Mesendoderm (in vitro differentiated cells): ENCODE measurements at places on chromosomes 7 and 10.

- no peak for DNase-seq
- H3K27me3 ChIP-seq, result no peaks in the 10 kb centered on the region
- H3K27ac ChIP-seq, result no peak overlapping the region
Measured at GRCh38 chr7:79227044-79227443, 226.4 kb downstream of the MAGI2 start.

GRCh38 chr10:103551619-103552602 is 58.4 kb downstream of the NEURL1 start:
- H3K36me3 ChIP-seq, result no peaks in the 10 kb centered on the region
- no peak for DNase-seq
- H3K27me3 ChIP-seq, result peaks cover 2% of the 10 kb centered on the region
- no peak overlapping the region for H3K27ac ChIP-seq

DNA sequence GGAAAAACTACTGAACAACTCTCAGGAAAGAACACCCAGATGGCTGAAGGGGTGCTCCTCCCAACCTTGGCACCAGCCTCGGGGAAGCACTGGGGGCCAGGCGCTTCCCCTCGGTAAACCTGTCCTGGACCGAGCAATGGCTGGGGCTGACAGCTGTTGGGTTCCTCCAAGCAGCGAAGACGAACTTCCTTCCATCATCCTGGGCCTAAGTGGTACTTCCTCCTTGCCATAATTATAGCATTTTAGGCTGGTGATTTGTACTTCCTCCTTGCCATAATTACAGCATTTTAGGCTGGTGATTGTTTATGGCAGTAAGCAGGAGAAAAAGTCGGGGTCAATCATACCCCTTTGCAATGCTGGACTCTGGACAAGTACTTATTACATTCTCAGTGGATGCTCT is 69.3 kb downstream of the MYOF start:
- no peak overlapping the region for H3K4me3 ChIP-seq
- no peak overlapping the region for H3K27ac ChIP-seq
- no peaks in the 10 kb centered on the region for H3K36me3 ChIP-seq

DNA sequence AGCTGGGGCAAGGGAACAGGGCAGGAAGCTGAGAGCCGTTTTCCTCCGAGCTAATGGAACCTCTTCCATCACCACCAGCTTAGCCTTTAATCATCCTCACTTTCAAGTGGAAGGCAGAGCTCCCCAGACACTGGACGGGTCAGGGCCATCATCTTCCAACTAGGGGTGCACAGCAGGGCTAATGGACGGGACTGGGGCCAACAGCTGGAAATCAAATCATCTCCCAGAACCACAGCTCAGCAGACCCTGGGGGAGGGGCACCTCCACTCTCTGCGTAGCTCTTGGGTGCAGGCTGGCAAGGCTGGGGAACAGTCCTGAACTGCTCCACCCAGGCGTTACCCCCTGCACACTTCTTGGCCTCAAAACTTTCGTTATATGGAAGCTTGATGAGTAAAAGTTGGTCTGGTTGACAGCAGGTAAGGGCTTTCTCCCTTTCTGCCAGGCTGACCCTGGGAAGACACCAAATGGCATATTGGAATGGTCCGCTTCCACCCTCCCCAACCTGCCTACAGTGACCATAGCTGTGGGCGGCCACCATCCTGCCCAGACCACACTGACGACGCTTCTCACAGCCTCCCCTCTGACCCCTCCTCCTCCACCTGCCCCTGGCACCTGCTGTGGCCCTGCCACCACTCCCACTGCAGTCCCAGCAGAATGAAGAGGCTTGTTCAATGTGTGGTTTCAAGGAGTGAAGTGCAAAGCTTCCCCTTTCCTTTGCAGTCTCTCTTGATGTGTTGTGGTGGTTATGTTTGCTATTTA is 51.7 kb upstream of the RET start:
- H3K4me3 ChIP-seq, result no peak overlapping the region
- H3K27me3 ChIP-seq, result no peaks in the 10 kb centered on the region
- H3K27ac ChIP-seq, result no peak overlapping the region
- H3K4me1 ChIP-seq, result peaks cover 10% of the 10 kb centered on the region
- DNase-seq, result no peak

- no peaks in the 10 kb centered on the region for H3K36me3 ChIP-seq
- no peak for DNase-seq
- H3K4me3 ChIP-seq, result no peak overlapping the region
- H3K27ac ChIP-seq, result no peak overlapping the region
- no peaks in the 10 kb centered on the region for H3K27me3 ChIP-seq
Measured at GRCh38 chr7:127738859-127739258, 86.9 kb downstream of the SND1 start.

DNA sequence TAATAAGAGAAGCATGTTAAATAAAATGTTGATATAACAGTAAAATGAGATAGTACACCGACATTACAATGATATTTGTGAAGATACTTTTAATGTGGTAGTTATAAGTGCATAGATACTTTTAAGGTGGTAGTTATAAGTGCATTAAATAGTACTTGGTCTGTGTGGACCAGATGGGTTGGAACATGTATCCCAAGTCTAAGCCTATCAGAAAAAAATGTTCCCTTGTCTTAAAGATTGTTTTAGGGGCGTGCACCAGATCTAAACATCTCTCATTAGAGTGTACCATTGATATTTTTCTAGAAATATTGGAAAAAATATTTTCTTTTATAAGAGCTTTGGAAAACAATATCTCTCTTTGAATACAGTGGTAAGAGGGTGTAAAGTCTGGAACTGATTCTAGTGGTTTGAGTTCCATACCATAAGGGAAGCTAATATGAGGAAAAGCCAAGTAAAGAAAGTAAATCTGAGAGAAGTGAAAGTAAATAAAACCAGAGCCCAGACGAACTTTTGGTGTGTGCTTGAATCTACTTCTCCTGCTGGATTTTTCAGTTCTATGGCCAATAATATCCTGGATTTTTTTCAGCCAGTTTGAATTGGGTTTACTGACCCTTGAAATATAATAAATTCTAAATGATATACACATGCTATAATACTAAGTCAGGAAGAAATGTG is 175.3 kb downstream of the MBL2 start:
- no peaks in the 10 kb centered on the region for H3K36me3 ChIP-seq
- no peak for DNase-seq
- no peaks in the 10 kb centered on the region for H3K27me3 ChIP-seq
- no peak overlapping the region for H3K27ac ChIP-seq
- H3K4me1 ChIP-seq, result no peaks in the 10 kb centered on the region

GRCh38 chr10:76558586-76558985 is 1079.0 kb downstream of the KCNMA1 start:
- no peak for DNase-seq
- H3K4me1 ChIP-seq, result no peaks in the 10 kb centered on the region
- H3K4me3 ChIP-seq, result no peak overlapping the region
- no peaks in the 10 kb centered on the region for H3K36me3 ChIP-seq
- H3K27ac ChIP-seq, result no peak overlapping the region

GRCh38 chr7:150945853-150946420 is 32.2 kb downstream of the KCNH2 start:
- DNase-seq, result peak; percentile 28
- H3K27ac ChIP-seq, result no peak overlapping the region
- H3K4me1 ChIP-seq, result peaks cover 13% of the 10 kb centered on the region
- no peak overlapping the region for H3K4me3 ChIP-seq
- H3K36me3 ChIP-seq, result no peaks in the 10 kb centered on the region
- no peaks in the 10 kb centered on the region for H3K27me3 ChIP-seq

DNA sequence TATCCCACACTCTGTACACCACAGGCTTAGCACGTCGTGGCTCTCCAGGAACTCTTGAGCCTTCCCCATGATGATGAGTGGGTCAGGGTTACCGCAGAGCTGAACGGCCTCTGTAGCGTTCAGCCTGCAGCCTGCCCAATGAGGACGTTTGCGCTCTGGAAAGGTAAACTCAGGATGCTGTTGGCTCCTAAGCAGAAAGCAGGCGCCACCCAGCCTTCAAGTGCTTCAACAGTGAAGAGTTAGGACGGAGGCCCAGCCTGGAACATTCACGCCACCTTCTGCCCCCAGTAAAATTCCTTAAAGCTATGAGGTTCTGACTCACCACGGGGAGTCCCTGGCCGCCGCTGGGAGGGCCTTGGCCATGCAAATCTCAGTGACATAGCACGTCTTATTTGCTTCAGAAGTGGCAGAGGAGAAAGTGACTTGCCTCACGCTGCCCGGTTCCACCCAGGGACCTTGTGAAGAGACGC is 161.5 kb upstream of the SH2B2 start:
- peak; percentile 94 for DNase-seq
- no peaks in the 10 kb centered on the region for H3K27me3 ChIP-seq
- H3K27ac ChIP-seq, result peak overlapping the region; percentile 7

GRCh38 chr10:70693619-70694335 is 21.5 kb downstream of the ADAMTS14 start:
- DNase-seq, result no peak
- H3K4me1 ChIP-seq, result no peaks in the 10 kb centered on the region
- H3K36me3 ChIP-seq, result no peaks in the 10 kb centered on the region
- H3K27ac ChIP-seq, result no peak overlapping the region
